ENCODE measurements at places on chromosomes 2 and 18.

DNA sequence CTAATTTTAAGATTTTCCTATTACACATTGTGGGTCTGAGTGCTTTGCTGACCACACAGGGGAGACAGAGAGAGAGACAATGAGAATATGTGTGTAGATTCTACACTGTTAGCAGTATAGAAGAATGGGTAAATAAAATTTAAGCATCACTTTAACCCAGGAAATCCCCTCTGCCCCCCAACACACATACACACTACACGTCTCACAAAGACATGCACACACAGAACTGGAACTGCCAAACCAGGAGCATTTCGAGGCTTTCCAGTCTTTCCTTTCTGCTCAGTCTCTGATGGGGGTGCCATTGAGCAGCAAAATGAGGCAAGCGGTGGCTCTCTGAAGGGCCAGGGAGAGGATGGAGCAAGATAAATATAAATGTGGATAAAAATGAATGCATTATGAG is 2.5 kb downstream of the MERTK start:
- peak; percentile 42 for DNase-seq

GRCh38 chr2:28604284-28604843 is 108.5 kb downstream of the PLB1 start:
- DNase-seq: no peak

DNA sequence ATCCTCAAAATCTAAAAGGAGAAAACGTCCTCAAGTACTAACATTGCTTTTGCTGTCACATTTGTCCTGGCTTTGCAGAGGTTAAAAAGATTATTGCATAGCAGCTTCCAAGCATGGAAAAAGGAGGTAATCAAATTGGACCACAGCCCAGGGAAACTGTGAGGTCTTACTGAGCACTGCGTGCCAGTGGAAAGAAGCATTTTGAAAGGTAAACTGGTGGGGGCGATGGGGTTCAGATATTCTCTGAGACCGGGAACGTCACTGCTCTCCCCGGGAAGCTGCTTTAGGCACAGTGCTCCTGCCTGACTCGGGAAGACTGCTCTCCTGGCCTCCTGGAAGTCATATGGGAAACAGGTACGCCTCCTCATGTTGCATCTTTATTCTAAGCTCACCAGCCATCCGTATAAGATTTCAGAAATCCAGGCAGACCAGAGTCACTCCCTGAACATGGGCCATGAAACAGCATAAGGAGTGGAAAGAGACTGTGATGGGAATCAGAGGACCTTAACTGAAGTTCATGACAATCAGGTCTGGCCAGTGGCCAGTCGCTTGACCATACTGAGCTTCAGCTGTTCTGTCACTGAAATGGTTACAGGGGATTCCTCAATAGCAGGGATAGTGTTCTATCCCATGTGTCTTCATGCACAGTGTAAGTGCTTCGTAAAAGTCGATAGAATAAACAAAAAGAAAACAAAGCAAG is 284.1 kb downstream of the TRIB2 start:
- DNase-seq: no peak

DNA sequence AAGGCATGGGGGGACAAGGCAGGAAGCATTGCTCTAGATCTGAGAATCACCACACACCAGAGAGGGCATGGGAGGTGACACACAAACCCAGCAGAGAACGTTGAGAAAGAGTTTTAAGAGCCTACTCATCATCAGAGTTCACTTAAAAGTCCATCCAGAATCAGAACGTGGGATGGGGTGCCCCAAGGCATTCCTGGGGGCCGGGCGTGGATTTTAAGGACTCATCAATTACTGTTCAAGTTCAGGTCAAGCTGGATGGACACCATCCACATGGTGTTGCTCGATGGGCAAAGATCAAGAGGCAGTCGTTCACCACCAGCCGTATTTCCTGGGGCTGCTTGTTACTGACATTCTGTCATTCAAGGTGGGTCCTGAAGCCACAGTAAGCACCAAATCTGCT is 34.9 kb downstream of the BCL11A start:
- no peak for DNase-seq

DNA sequence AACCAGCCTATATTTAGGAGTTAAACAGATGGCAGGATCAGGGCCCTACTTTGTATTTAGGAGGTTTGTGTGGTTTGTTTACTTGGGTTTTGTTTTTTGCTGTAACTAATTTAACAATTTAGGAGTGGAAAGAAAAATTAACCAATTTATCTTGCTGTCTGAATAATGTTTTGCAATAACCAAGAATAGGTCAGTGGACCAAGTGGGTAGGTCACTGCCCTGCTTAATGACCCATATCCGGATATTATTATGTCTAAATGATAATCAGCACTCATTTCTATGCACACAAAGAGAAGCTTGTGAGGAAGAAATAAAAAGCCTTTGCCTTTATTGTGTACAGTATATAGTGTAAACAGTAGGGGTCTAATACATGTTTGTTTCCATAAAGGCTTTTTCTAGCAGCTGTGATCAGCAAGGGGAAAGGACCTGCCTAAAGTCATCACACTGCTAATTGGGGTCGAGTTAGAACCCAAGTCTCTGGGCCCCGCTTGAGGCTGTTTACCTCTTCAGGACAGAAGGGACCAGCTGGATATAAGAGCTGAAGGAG is 76.6 kb downstream of the TGOLN2 start:
- no peak for DNase-seq

Measured in hippocampal formation (tissue), 2 donors.